ENCODE measurements at places on chromosomes 2 and 18.

DNA sequence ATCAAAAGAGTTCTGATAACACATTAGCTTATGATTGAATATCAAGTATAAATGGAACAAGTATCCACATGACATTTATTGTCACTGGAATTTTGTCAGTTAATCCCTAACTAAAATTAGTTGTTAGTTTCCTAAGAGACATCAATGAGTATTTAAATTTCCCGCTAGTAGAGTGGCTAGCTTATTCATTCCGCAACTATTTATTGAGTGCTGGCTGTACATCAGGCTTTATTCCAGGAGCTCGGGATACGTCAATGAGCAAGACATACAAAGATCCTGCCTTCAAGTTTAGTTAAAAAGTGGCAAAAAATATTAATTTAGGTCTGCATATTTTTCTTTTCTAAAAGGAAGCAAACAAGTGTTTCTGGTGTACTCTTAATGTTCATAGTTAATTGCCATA lies 59.3 kb downstream of the PRKRA start:
- DNase-seq, result no peak

DNA sequence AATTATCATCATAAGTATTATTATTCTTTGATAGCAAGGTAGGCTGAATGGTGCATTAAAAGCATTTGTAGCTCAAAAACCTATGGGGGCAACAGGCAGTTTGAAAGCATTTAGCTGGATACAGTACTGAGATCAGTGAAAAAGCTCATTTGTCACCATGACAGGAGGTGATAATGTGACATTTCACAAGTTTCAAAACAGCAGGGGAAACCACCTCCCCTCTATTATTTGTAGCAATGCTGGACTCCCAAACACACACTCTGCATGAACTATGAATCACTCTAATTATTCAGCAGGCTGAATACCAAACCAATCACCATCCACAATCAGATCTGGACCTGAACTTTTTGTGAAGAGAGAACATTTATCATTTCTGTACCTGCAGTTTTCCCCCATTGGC lies 63.4 kb downstream of the MYO5B start:
- no peak for DNase-seq

GRCh38 chr18:35619464-35619863 lies 37.9 kb downstream of the GALNT1 start:
- DNase-seq, result peak; percentile 20

GRCh38 chr2:142029974-142030373 lies 100.8 kb downstream of the LRP1B start:
- no peak for DNase-seq

GRCh38 chr2:3768960-3769765 lies 65.8 kb downstream of the DCDC2C start:
- DNase-seq, result no peak

DNA sequence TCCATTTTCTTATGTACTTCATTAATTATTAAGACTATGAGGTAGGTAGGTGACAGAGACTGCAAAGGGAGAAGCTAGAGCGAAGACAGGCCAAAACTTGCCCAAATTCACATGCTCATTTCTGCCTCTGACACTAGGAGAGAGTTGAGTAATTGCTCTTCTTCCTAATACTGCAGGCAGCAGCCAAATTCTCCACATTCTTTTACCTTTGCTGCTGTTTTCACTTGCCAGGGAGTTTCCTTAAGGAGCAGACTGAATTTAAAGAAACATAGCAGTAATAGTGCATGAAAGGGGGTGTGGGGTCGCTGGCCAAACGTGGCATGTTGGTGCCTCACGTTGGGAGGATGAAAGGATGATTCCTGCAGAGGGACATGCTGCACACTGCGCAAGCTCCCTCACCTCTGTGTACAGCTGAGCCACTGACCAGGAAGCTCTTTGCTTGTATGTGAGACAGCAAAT lies 12.3 kb downstream of the CRIM1 start:
- DNase-seq, result no peak

DNA sequence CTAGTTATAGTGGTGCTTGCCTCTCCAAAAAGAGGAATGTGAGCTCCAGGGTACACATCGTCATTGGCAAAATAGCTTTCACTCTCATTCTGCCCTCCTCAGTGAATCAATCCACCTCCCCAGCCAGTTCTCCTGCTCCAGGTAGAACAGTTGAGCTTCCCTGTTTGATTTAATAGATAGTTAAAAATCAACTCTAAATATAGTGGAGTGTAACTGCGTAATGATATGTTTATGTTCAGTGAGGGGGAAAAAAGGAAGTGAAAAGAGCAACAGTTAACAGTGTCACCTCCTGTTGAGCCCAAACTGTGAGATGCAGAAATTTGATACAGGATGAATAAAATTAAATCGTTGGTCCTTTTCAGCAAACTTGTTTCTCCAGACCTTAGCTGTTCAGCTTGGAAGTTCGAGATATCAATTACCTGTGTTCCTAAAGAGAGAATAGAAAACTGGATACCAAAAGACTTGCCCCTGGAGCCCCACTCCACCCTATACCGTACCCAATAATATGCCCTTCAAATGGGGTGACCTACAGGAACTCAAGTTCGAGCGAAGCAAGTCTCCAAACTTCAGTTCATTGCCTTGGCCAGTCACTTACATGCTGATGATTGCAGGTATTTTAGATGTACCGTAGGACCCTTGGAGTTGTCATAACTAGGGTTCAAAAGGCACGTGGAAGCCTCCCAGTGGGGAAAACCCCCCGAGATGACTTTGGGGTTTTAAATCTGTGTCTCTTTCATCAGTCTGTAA lies 708.4 kb downstream of the RNF144A start:
- DNase-seq, result no peak

DNA sequence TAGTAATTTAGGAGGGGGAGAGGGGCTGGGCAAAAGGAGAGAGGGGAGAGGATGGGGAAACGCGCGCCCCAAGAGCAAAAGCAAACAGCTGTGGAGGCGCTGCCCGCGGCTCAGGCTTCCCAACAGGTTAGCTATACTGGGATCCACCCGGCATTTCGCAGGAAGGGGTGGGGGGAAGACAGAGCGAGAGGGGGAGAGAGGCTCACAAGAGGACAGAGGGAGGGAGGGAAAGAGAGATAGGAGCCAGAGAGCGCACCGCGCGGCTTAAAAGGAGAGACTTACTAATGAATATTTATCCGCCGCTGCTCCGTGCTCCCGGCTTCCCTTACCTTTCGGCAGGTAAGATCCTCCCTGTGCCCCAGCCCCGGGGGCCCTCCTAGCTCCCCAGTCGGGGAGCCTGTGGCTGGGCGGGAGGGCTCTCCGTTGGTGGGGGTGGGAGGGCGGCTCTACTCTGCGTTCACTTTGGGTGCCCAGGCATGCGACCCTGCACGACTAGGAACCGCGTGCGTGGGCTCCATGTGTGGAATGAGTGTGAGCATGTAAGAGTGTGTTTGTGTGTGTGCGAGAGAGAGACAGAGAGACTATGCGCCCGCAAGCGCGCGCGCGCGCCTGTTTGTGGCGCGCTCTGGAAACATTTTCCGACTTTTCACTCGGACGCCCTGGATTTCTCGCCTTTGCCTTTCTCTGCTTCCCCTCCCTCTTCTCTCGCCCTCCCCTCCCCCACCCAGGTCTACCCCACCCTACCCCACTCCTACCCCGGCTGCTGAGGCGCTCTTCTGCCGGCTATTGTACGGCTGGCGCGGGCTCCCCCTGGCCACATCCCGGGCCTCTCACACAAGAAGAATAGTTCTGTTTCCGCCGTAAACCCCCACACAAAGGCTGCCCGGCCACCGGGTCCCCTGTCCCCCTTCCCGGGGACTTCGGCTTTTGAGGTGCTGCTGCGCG lies 7.2 kb upstream of the SIX3 start:
- DNase-seq, result no peak

DNA sequence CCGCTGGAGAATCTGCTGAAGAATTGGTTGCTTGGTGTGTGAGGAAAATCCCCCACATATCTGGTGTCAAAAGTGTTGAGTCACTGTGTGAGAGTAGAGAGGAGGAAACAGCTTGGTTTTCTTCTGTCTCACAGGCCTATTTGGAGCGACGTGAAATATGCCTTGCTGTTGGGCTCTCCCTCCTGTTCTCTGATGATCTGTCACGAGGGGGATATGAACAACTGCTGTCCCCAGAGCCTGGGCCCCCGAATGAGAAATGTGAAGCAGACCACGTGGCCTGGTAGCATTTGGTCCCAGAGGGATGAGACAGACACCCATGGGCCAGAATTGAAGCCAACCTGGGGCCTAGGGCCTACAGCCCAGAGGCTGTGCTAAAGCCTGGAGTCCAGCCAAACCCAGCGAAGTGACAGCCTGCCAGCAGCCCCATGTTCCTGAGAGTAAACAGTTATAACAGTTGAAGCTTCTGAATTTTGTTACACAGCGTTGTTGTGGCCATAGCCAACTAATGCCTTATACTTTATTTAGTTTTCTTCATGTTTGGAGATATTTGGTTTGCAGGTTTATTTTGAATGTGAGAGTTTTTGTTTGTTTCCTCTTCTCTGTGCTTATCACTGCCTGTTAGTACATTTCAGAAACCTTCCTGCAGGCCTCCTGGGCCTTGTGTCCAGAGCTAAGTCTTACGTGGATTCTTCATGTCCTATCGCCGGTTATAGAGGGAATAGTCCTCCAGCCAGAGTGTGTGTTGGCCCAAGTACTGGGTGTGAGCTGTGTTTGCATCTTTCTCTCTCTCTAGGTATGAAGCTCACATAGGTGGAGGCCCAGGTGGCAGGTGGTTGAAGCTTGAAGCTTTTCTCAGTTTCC lies 18.7 kb upstream of the COLEC12 start:
- peak; percentile 37 for DNase-seq

- no peak for DNase-seq
Observed at GRCh38 chr2:202064171-202064880, 8.7 kb upstream of the KIAA2012 start.

DNA sequence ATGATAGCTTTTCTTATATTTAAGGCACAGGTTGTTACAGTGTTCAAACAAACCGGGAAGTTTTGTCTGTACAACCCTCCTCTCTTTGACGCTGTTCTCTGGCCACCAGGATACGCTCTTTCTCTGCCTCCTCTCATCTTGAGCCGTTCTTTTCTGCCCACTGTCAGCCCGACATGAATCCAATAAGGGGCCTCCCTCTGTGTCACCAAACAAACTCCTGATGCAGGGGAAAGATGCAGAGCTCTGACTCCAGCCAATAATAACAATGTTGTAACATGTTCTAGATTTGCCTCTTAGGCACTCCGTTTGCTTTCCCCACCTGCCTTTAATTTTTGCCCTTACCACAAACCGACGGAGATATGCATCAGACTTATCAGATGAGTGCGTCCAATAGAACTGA lies 449.3 kb downstream of the SLC4A3 start:
- DNase-seq, result no peak

- DNase-seq, result no peak
Observed at GRCh38 chr2:26067186-26067974, 33.5 kb downstream of the RAB10 start.

GRCh38 chr2:218097975-218098374 lies 27.9 kb upstream of the CXCR2 start:
- no peak for DNase-seq

GRCh38 chr18:45336448-45336847 lies 278.8 kb upstream of the SLC14A2 start:
- no peak for DNase-seq

- DNase-seq, result no peak
Observed at GRCh38 chr2:125427721-125428315, 1228.1 kb upstream of the GYPC start.

- DNase-seq, result no peak
Observed at GRCh38 chr2:165196411-165196810, 7.4 kb downstream of the SCN3A start.

DNA sequence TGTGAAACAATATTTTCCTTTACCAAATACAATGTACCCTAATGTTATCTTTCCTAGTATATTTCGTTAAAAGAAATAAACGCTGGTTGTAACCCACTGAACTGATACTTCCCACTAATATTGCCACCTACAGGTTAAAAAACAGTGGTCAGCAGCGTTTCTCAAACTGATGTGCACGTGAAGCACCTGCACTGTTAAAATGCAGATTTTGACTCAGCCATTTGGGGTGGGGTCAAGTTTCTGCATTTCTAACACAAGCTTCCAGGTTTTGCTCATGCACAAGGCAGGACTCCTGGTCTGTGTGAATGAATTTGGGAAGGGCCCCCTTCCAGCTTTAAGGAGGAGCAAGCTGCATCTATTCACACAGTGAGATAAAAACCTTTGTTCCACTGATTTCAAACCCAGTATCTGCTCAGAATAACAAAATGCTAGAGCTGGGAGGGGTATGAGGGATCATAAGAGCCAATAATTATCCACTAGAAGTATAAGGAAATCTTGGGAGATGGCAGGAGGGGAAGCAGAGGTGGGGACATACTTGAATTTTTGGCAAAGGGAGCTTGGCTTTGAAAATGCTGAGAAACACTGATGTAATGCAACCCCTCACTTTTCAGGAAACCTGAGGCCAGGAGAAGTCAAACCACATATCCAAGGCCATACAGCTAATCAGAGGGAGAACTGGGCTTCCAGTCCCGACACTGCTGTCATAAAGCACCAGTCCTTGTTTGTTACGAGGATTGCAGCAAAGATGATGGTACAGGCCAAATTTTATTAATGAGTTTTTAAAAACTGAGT lies 116.2 kb downstream of the RBMS1 start:
- no peak for DNase-seq

DNA sequence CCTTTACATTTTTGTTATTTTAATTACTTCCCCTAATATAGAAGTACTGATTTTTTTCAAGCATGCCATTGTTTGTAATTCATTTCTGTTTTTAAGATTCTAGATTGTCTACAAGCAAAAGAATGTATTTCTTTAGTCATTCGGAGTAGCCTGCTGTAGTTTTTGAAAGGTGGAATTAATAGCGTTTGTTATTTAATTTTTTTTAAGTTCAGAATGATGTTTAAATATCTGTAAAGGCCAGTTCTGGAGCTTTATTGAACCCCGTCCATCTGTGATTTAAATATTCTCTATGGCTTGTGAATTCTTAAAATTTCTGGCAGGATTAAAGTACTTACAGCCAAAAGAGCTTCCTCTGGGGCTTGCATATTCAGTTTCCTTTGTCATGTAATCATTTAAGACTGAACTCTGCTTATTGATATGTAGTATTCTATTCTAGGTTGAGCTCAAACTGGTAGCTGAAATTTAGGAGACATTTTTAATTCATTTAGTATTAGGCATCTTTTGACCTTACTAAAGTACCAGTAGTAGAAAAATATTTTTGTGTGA lies 5.2 kb downstream of the TGIF1 start:
- no peak for DNase-seq

DNA sequence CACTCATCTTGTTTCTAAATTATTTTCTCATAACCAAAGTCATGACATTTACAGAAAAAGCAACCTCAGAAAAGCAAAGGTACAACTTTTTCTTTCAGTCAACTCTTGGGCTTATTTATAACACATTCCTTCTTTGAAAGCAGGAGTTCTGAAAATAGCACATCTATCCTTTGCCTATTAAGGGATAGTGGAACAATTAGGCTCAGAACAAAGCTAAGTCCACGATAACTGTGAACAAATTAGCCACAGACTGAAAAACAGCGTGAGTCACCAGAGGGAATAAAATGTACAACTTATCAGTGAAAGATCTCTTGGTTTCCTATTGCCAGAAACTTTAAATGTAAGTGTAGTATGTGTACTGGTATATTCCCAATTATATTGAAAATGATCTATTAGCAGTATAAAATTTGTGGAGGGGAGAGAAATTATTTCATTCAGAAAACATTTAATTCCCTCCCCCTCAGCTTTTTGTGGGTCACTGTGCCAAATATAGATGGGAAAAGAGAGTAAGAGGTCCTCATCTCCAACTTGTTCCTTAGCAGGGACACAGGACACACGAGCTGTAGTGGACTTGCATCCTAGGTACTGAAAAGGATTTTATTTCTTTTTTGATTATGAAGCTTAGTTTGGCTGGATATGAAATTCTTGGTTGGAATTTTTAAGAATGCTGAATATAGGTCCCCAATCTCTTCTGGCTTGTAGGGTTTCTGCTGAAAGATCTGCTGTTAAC lies 15.4 kb upstream of the MATN3 start:
- DNase-seq, result no peak

- no peak for DNase-seq
Observed at GRCh38 chr2:30963184-30963583, 155.9 kb upstream of the CAPN13 start.

Measured in C1 segment of cervical spinal cord (tissue), 14 donors.